Ammon's horn (tissue), 1 donor: ENCODE measurements at places on chromosomes 7 and 10.

DNA sequence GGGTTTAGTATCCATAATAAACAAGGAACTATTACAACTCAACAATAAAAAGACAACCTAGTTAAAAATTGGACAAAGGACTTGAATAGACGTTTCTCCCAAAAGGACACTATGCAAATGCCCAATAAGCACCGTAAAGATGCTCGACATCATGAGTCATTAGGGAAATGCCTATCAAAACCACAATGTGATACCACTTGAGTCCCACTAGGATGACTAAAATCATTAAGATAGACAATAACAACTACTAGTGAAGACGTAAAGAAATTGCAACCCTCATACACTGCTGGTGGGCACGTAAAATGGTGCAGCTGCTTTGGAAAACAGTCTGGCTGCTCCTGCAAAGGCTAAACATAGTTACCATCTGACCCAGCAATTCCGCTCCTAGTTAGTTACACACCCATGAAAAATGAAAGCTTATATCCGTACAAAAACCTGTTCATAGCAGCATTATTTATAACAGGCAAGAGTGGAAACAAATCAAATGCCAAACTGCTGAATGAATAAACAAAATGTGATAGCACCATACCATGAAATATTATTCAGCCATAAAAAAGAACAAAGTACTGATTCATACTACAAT lies 17.3 kb downstream of the CCDC3 start:
- no peak for DNase-seq

DNA sequence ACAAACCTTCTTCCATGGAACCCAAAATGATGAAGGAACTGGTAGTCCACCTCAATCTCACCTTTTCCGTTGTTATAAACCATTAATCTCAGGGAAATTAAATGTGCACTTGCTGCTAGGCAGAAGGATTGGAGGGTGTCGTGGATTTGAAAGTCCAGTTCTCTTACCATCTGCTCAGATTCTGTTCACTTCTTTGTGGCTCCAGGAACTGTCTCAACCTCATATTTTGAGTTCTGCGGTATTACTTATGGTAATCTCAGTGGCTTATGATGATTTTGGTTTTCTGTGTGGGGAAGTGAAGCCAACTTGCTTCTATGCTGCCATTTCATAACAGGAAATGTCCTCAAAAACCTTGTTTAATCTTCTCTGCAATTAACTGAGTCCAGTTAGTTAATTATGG lies 136.4 kb downstream of the CDC14C start:
- DNase-seq = no peak

GRCh38 chr10:7763929-7764328 lies 23.9 kb downstream of the KIN start:
- DNase-seq = no peak

- DNase-seq = no peak
Measured at GRCh38 chr10:124995605-124996004, 53.7 kb downstream of the ZRANB1 start.

- DNase-seq = no peak
Measured at GRCh38 chr7:157795643-157796042, 458.8 kb downstream of the DNAJB6 start.

- no peak for DNase-seq
Measured at GRCh38 chr7:94642838-94643653, 12.9 kb downstream of the SGCE start.

GRCh38 chr10:30789806-30790205 lies 160.3 kb upstream of the LYZL2 start:
- no peak for DNase-seq

DNA sequence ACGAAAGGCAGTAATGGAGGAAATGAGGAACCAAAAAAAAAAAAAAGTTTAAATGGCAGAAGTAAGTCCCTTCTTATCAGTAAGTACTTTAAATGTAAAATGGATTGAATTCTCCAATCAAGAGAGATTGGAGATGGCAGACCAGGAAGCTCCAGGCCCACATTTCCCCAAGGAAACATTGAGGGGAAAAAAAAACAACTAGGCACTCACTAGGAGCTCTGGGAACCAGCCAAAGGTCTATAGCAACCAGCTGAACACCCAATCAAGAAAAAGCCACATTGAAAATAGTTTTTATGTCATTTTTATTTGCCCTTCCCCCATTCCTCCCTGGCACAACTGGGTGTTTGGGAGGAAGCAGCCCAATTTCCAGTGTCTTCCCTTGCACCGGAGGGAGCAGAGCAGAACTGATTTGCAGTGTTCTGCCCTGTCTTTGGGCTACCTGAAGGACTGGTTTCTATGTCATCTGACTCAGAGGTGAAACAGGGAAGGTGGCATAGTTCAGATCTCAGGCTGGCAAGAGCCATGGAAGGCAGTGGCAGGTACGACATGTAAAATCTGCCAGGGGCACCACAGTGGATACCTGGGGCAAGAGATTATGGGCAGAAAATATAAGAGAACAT lies 121.9 kb downstream of the SMURF1 start:
- DNase-seq = no peak

GRCh38 chr10:102743078-102743587 lies 615 bp upstream of the WBP1L start:
- no peak for DNase-seq

DNA sequence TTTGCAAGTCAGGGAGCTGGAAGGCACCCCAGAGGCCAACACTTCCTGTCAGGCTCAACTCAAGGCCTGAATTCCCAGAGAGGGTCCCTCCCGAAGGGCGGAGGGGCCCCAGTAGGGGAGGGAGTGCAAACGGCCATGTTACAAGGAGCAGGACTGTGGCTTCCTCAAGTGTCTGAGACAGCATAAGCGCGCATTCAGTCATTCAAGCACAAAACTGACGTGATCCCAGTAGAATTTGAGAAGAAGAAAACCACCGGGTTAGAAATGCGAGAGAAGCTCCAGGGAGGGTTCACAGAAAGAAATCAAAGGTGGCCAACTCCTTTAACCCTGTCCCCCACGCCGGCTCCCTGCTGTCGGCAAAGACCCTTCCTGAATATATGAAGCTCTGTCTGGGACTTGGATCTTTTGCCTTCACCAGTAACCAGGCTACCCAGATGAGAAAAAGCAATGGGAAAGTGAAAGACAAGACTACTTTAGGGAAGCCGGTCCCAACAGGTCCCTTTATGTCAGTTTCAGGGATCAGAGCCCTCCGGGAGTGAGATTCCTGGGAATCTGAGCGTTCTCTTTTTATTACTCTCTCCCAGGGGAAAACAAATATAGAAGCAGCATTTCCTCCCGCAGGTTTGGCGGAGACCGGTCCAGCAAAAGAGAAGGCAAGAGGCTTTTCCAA lies 1.3 kb downstream of the AFAP1L2 start:
- DNase-seq = no peak

- no peak for DNase-seq
Measured at GRCh38 chr7:158228986-158229385, 358.6 kb downstream of the PTPRN2 start.

GRCh38 chr10:130575756-130576285 lies 439.6 kb downstream of the GLRX3 start:
- no peak for DNase-seq

- no peak for DNase-seq
Measured at GRCh38 chr7:83306502-83306901, 143.8 kb upstream of the PCLO start.
